Heart left ventricle (tissue), 16 donors: ENCODE measurements at places on chromosomes 3 and 15.

- DNase-seq, result no peak
These were observed 32.2 kb upstream of the SEC22A start for GRCh38 chr3:123169492-123169929.

- no peak for DNase-seq
These were observed 51.1 kb downstream of the PTPRG start for GRCh38 chr3:61612211-61613194.

- DNase-seq, result no peak
These were observed 36.5 kb downstream of the SLC6A20 start for GRCh38 chr3:45759851-45760250.

GRCh38 chr3:100941041-100941440, 52.2 kb downstream of the ABI3BP start:
- DNase-seq, result no peak

GRCh38 chr15:86101818-86102217, 22.1 kb downstream of the AGBL1 start:
- DNase-seq, result no peak

DNA sequence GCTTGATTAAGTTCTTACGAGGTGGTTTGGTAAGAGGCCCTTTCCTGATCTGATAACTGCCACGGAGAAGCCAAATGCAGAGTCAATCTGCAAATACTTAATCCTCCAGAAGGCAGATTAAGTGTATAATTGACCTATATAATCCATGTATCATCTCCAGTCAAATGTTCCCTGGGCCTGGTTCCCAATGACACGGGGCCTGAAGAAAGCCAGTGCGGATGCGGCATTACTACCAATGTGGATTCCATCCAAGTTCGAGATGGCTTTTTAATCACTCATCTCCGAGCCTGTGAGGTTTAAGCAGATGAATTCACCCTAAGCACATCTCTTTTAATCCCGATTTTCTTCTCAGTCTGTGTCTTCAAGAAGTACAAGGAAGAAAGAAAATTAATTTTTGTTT, 60.0 kb upstream of the FEZF2 start:
- DNase-seq, result no peak

GRCh38 chr15:55980511-55980910, 12.9 kb downstream of the NEDD4 start:
- no peak for DNase-seq

GRCh38 chr3:150227839-150228238, 180.3 kb upstream of the TSC22D2 start:
- DNase-seq, result peak; percentile 38

DNA sequence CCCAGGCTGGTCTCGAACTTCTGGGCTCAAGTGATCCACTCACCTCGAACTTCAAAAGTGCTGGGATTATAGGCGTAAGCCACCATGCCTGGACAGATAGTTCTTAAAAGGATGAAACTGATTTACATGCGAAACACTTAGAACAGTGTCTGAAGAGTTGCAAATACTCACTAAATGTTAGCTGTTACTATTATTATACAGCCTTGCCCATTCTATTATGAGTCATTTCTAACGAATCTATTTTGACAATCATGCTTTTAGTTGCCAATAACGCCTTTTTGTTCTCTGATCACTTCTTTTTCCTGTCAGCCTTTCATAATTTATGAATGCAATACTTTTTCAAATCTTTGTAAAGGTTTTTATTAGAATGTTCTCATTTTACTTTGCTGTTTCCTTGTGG, 112.7 kb downstream of the SNRK start:
- no peak for DNase-seq

- no peak for DNase-seq
These were observed 1.3 kb upstream of the ZBTB47 start for GRCh38 chr3:42652251-42652610.

GRCh38 chr15:66996094-66996493, 69.3 kb upstream of the SMAD3 start:
- no peak for DNase-seq

GRCh38 chr15:52784799-52785671, 5.1 kb downstream of the ONECUT1 start:
- no peak for DNase-seq

DNA sequence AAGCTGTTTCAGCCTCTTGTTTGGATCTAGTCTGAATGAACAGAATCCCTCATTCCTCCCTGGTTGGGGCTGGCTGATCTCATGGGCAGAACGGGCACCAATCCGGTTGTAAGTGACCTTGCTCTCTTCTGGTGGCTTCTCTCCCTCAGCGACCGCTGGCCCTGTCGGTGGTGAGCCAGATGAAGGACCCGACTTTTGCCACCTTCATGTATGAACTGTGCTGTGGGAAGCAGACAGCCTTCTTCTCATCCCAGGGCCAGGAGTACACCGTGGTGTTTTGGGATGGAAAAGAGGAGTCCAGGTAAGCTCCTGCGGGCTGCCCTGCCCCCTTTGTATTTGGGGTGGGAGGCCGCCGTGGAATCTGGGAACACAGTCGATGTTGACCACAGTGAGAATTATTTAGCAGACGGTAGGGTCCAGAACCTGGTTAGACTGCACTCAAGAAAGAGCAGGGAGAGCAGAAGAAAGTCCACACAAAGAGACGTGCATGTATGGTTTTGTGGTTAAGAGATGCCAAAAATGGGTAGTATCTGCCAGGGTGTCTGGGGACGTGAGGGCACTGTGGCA, 138.8 kb downstream of the LRRK1 start:
- DNase-seq, result no peak

DNA sequence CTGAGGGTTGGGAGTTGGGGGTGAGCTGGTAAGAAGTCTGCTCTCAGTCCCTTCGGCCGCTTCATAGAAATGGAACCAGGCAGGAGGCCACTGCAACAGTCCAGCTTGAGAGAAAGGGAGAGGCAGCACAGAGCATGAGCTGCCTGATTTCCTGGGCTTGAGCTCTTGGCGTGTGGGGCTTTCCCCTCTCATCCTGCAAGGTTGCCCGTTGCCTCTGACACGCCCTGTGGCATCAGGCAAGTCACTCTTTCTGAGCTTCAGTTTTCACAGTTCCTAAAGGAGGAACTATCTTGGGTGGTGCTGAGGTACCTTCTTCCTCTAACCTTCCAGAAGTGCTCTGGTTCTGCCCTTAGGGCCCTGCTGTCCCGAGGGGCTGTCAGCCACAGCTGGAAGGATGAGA, 4.9 kb downstream of the MESP2 start:
- no peak for DNase-seq

DNA sequence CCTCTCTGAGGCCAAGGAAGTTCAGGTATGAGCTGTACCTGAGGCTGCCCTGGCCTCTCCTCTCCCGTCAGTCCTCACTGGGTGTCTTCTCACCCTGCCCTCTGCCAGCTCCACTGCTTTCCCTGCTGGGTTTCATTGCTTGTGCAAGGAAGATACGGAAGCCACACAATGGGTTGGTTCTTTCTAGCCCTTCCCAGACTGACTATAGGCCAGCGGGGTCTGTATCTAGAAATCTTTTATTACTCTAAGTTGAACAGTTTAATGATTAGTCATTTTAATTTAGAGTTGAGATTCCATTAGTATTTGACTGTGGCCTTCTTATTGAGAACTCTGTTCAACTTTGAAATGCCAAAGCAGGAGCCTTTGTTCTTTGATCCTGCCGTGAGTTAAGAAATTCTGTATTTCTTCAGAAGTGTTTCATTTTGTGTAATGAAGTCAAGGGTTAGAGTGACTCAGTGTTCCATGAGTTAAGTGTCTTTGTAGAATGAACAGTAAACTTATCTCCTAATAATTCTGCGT, 16.2 kb downstream of the C3orf62 start:
- no peak for DNase-seq

- peak; percentile 52 for DNase-seq
These were observed 159.7 kb downstream of the POLR2M start for GRCh38 chr15:57866149-57866736.

DNA sequence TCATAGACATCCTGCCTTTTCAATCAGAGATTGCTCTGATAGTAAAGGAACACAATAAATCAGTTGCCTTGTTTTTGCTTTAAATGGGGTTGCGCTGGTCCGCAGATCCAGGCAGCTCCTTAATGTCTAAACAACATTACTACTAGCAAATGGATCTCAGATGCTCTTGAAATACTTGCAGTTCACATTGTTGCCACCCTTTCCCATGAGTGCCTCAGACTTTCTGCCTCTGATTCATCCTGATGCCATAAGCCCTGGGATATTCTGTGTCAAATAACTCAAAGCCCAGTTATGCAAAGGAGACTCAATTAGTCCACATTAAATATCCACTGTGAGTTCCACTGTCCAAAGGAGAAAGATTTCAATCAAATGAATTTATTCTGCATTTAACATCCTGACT, 196.7 kb downstream of the PLCH1 start:
- DNase-seq, result no peak

DNA sequence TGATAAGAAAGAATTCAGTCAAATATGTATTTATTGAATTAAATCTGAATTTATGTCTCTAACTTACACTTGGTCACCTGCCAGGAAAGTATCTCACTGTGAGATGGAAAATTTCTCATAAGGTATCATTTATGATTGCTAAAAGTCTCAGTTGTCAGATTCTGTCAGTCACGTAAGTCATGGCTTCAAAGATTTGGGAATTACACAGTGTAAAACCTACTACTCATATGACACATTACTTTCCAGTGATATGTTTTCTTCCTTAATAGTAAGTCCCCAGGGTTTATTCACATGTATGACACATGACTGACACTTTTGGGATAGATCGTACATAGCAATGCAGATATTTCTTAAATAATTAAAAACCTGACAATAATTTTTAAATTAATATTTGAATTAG, 792.2 kb downstream of the PLOD2 start:
- DNase-seq, result no peak

DNA sequence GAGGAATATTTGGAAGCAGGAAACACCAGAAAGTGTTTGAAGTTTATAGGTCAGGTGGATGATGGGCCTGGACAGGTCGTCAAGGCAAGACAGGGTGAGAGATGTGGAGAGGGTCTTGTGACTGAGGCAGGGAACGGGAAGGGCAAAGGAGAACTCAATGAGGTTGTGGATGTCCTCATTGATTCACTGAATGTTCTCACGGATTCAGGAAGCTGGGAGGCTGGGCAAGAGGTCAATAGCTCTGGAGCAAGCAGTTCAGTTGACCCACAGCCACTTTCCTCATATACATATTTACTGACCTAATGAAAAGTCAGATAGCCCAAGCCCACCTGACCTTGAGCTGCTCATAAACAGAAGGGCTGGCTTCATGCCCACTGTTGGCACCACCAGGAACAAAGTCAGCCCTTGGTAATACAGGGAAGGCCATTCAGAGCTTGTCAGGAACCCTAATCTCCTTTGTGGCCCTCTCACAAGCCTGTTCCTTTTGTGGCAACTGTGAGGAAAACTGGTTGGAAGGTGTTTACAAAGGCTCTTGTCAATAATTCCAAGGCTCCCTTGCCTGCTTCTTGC, 31.6 kb downstream of the ARRDC4 start:
- no peak for DNase-seq

- no peak for DNase-seq
These were observed 107.9 kb downstream of the STAC start for GRCh38 chr3:36488077-36488789.

DNA sequence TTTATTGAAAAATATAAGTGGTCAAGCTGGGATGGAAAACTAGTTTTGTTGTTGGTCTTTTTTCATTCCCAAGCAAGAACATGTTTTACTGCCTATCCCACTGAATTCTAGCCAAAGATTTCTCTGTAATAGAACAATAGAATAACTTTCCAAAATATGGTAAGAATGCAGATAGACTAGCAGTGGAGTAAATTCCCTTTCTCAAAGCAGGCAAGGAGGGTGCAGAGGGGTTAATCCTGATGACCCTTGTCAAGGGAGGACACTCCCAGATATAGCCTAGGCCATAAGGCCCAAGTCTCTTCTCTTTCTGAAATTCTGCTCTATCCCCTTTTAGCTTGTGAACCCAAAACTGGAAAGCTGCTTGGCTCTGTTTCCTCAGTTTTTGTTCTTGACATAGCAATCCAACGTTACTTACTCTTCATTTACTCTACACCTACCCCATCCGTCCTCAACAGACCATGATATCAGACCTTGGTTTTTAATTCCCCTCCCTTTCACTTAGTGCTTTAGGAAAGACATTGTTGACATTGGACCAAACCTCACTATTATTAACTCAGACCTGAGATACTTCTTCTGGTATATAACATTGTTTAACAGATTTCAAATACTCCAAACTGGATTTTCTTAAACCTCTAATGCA, 453.6 kb upstream of the THBS1 start:
- no peak for DNase-seq

DNA sequence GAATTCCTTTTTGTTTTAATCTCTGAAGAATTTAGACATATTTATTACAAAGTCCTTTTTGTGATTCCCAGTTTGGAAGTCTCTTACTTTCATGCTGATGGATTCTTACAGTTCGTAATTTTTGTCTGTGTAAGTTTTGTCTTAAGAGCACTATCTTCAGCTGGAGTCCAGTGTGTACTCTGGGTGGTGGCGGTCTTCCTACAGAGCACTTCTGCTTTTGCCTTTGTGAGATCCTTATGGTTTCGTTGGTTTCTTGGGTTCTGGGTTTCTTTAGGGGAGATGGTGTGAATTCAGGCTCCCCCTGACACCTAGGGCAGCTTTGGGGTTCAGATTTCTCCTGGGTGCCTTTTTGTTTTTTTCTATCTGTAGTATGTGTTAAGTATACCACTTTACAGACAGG, 45.3 kb downstream of the PLS1 start:
- DNase-seq, result no peak

- no peak for DNase-seq
These were observed 1072.0 kb downstream of the NSUN3 start for GRCh38 chr3:95134693-95135413.

GRCh38 chr3:103693831-103694230, 1259.0 kb downstream of the ZPLD1 start:
- no peak for DNase-seq

- DNase-seq, result no peak
These were observed 6.6 kb upstream of the RHCG start for GRCh38 chr15:89502867-89503595.

DNA sequence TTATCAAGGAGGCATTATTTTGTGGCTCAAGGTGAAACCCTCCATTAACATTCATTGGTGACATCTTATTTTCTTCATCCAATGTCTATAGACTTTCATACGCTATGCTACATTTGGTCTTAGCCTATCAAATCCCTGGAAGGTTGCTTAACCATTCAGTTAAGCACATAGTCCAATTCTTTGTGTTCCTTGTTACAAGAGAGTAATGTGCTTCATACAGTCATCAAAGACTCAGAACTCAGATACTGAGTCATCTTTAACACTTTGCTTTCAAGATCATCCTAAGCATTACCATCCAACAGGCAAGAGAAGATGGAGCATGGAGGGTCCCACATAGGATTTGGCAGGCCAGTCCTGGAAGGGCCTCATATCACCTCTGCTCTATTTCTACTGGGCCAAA, 1202.1 kb downstream of the ROBO1 start:
- no peak for DNase-seq
